ENCODE measurements at places on chromosomes 7 and 10. TPM values are rescaled to one million over a fixed set of nuclear protein-coding genes. Genes with fewer than 3 reads are reported as not detected.
A peak's percentile ranks its signal among the peaks of the same experiment; 100 is the strongest.

- DNase-seq: no peak
Observed at GRCh38 chr7:69180662-69181061, 417.6 kb upstream of the AUTS2 start.

DNA sequence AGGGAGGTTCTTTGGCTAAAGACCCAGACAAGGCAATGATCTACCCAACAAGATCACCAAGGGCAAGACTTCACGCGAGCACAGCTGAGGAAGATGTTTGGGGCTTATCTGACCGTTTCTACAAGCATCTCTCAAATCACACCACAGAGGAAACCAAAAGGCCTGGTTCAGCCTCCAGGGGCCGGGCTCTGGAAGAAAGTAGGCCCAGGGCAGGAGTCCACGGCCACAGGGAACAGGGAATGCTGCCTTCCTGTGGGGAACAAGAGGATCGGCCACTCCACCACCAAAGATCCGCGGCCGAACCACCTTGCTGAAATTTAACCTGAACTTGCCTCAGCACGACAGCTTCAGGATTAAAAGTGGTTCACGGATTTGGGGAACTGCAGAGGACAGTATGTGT lies 332.5 kb downstream of the PTPRN2 start:
- no peak for DNase-seq

DNA sequence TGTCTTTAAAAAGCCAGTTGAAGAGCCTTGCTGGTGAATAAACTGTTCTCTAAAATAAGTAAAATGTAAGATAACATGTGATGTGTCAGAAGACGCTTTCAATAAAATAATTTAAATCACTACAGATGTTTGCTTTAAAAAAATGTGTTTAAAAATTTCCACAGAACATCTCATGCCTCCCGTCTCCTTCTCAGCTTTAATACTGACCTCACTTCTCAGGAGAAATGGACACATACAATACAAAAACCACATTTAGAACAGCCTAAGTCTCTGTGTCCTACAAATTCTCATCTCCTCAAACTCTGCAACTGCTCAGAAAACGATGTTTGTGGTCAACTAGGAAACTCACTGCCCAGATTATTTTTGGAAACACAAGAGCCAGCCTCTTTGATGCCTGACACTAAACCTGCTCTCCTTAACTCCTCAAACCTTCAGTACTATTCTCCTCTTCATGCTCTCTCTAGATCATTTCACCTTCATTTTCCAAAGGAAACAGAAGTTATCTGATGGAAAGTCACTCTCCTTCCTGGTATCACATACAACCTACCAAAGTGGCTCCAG lies 120.3 kb downstream of the ZNF438 start:
- no peak for DNase-seq

GRCh38 chr10:43229208-43230061 lies 37.4 kb downstream of the RASGEF1A start:
- peak; percentile 72 for DNase-seq

DNA sequence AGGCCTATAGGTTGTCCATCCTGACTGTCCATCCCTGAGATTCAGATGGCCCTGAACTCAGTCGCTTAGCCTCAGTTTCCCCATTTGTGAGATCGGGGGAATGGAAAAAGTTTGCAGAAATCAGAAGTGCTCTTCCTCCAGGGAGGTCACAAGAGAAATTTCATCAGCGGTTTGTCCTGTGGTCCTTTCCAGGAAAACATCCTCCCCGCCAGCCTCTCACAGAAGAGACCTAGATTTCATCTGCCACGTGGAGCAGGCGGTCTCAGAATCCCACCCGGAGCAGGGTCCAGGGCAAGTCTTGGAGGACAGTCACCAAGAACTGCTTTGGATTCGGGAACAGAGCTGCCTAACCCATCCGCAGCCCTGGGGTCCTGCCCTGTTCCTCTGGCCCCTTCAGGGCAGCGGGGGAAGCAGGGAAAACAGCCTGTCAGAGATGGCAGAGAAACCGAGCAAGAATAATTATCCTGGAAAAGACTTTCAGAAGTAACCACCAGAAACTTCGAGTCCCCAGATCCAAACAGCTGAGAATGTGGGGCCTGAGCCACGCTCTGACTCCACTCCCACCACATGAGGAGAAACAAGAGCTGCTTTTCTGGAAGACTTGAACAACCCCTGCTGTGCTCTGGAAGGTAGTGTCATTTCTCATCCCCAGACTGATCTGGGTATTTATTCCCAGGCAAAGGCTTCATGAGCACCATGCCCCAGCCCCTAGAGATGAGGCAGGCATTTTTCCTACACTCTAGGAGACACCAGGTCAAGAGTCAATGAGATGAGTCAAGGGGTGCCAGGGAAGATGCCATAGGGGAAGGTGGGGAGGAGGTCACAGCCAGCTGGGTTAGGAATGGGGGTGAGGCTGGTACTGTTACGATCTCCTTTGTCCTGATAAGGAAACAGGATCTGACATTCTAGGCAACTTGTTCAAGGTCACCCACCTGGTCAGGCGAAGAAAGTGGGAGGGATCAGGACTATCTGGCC lies 1.1 kb upstream of the TNS3 start:
- DNase-seq: no peak

GRCh38 chr7:495761-496321 lies 23.8 kb downstream of the PDGFA start:
- DNase-seq: no peak

DNA sequence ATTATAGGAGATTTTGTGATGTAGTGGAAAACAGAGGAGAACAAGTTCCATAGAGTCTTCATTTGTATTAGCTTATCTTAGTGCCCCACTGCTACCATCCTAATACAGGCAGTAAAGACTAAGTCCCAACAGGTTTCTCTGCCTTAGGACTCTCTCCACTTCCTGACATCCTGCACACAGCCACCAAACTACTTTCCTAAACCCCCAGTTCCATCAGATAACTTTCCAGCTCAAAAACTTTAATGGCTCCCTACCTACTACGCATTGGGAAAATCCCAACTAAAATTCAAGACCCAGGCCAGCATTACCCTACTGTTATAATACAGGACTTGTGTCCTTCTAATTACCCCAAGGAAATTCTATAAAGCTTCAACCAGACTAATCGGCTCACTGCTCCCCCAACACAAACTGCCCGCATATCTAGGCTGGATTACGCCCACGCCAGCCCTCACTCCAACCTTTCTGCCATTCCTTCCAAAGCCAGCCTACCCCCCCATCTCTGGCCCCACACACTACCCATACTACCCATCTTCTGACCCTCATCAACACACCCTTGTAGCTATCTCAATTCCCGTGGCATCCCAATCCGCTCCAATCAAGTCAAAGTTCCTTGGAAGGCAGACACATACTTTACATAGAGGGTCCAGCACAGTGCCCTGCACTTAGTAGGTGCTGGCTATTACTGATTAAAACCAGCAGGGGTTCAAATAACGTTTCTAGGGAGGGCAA lies 1.4 kb downstream of the IDE start:
- DNase-seq: no peak

- DNase-seq: no peak
Observed at GRCh38 chr7:108222236-108222892, 92.2 kb upstream of the LAMB4 start.

DNA sequence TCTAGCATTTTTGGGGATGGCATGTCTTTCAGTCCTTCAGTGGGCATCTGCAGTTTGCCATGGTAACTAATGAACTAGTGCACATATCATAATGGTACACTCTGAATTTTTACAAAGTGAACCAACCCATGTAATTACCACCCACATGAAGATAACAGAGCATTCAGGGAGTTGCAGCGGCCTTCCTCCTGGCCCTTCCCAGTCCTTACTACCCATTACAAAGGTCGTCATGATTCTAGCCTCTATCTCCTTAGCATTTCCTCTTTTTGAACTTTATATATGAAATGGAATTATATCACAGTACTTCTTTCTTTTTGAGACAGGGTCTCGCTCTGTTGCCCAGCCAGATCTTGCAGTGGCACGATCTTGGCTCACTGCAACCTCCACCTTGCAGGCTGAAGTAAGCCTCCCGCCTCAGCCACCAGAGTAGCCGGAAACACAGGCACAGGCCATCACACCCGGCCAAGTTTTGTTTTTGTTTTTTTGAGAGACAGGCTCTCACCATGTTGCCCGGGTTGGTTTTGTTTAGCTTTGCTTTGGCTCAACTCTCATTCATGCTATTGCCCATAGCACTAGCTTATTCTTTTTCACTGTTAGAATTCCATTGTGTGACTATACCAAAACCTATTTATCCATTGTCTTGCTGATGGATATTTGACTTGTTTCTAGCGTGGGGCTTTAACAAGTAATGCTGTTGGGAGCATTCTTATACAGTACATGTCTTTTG lies 79.2 kb downstream of the APBB1IP start:
- DNase-seq: no peak

- DNase-seq: peak; percentile 87
Observed at GRCh38 chr10:47287365-47287802, 12.6 kb upstream of the GDF10 start.

DNA sequence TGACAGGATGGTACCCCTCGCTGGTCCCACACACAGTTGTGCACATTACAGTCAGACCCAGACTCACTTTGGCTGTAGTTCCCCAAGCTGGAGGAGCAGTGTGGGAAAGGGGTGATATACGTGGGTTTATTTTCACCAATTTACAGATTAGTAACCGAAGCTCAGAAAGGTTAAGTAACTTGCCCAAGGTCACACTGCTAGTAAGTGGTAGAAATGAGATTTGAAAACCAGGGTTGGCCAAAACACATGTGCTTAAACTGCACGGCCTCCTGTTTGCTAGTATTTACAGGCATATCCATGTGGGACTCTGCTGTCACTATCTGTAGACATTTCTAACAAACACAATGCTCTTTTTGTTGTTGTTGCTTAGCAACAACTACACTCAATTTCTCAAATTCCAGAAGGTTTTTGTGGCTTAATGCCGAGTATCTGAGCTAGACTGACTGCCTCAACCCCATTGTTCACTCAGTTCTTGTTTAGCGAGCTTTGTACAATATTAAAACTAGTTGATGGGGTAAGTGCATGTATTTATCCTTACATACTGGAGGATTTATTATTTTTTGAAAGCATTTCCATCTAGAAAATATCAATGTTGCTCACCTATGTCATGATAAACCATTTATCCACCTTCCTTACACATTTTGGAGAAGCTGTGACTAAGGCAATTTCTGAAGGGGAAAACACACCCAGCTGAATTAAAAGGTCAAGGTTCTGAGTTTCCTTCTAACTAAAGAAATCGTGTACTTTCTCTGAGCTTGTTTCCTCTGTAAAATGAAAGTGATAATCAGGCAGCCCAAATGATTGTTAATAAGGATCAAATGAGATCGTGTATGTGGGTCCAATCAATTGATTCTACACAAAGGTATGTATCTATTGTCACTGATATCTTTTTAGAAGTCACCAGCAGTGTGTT lies 5.3 kb upstream of the TMEM139 start:
- no peak for DNase-seq

DNA sequence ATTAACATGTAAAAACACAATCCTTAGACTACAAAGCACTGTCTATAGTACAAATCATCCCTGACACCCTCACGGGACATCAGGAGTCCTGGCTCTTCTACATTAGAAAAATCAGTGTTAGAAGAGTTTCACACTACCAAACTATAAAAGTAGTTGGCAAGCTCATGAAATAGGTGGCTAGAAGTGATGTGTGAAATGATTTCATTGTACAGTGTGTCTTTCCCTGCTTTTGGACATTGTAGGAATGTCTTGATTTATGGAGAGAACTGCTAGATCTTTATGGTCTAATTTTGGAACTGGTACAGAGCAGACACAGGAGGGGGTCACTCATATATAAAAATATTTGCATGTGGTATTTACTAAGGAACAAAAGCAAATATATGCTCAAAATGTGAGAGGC lies 33.2 kb downstream of the SEMA3A start:
- DNase-seq: no peak

DNA sequence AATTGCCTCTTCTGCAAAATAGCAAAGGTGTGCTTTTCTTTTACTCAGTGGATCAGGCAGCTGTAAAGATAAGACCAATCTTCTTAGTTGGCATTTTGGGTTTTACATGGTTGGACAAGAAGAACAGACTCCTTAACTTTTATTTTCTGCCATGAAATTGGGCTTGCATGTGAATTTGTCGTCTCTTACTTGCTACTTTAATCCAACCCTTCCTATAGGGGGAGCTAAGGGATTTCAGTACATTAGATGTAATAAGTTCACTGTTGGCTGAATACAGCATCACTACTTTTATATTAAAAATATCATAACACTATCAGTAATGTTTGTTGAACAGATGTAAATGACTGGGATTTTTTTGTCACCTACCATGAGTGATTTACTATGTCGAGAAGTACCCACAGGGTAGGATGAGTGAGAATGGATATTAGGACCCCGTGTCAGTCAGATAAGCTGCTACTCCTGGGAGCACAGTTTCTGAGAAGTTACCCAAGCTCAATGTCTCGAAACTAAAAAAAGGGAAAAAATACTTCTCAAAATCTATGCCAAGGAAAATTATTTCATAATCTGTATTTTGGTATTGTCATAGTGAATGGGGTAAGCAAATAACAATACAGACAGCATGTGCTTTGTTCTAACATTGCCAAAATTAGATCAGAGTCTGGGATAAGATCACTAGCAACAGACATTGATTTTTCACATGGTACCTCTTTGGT lies 127.4 kb upstream of the AGR3 start:
- DNase-seq: no peak

GRCh38 chr10:58587676-58588075 lies 75.0 kb downstream of the BICC1 start:
- no peak for DNase-seq

SYT15 gene
- total RNA-seq: 2.9 TPM

MAGI2 gene
- 6.7 TPM for total RNA-seq

SEC24C gene
- 53.6 TPM for total RNA-seq

PTPN12 gene
- 51.0 TPM for total RNA-seq

HELLS gene
- 0.54 TPM for total RNA-seq

CPVL gene
- 68.8 TPM for total RNA-seq

All from heart left ventricle (tissue), 16 donors.